T-helper 17 cell (primary cell): ENCODE measurements at places on chromosomes 13 and 19.

GRCh38 chr13:78875792-78876580 is 217.0 kb upstream of the OBI1 start:
- no peak for DNase-seq

GRCh38 chr13:76954538-76954937 is 6.2 kb downstream of the ACOD1 start:
- DNase-seq = no peak

- no peak for DNase-seq
These were observed 3.1 kb downstream of the ADGRE1 start for GRCh38 chr19:6890401-6890913.

- DNase-seq = no peak
These were observed 107.8 kb downstream of the COL4A2 start for GRCh38 chr13:110414931-110415330.

GRCh38 chr19:47012617-47013016 is 7.0 kb upstream of the NPAS1 start:
- DNase-seq = no peak

GRCh38 chr19:7847664-7848063 is 17.6 kb downstream of the EVI5L start:
- DNase-seq = no peak

GRCh38 chr13:43307221-43307920 is 284.0 kb downstream of the DNAJC15 start:
- DNase-seq = no peak

DNA sequence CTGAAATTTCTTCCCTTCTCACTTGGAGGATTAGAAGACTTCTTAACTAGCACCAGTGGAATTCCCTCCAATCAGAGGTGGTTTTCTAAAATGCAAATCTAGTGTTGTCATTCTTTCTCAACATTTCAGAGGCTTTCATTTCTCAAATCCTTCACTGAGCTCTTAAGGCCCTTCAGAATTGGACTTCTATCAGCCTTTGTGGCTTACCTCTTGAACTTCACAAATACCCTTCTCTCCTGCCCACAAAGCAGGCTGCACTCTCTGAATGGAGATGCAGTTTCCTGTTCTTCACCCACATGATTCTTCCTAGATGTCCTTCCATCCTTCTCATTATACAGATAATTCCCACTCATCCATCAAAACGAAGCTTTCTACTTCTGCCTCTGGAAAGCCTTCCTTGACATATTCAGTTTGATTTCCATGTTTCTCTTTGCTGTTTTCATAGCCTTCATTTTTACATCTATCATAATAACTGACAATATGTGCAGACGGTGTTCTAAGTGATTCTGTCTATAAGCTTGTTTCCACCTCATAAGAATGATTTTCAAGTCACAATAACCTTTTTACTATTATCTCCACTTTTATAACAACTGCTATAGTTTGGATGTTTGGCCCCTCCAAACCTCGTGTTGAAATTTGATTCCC is 123.1 kb upstream of the GPR12 start:
- DNase-seq = no peak

GRCh38 chr19:11560404-11561051 is 1.5 kb upstream of the ELOF1 start:
- no peak for DNase-seq

GRCh38 chr19:1069009-1069779 is 2.2 kb downstream of the ARHGAP45 start:
- DNase-seq = peak; percentile 49

GRCh38 chr19:4580021-4580901 is 20.8 kb upstream of the SEMA6B start:
- DNase-seq = no peak

GRCh38 chr13:62678039-62678438 is 1262.4 kb upstream of the PCDH20 start:
- DNase-seq = no peak

DNA sequence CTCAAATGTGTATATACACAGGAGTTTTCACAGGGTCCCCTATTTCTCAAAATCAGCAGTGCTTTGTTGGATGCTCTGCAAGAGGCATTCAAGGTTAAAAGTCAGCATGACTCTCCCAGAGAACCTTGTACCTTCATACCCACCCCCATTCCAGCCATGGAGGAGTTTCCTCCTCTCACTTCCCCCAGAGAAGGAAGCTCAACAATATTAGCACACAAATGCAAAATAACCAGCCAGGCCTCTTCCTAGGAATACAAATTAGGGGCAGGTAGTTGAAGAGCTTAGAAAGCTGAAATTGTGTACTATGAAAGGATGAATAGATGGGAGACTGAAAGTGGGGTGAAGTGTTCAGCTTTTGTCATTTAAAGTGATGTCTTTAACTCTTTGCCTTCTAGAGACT is 43.8 kb downstream of the SPRY2 start:
- DNase-seq = no peak

- DNase-seq = no peak
These were observed 50.4 kb downstream of the GPR12 start for GRCh38 chr13:26710166-26710565.

- DNase-seq = no peak
These were observed 3.5 kb upstream of the ZNF577 start for GRCh38 chr19:51891193-51891747.

DNA sequence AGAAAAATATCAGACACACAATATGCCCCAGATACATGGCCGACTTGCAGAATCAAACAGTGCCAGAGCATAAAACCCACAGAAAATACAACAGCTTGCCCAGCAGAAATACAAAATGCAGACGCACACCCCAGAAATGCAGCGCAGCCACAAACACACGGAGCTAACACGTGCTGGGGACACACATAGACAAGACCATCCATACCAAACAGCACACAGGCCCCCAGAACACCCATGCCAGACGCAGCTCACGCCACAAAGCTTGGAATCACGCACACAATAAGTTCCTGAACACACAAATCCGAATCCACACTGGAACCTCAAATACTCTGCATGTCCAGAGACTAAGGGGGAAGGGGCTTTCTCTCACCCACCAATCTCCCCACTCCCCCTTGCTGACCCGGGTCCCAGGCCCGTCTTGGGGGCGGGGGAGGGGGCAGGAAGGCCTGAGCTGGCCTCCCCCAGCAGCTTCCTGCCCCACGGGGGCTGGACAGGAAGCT is 17.2 kb downstream of the CCDC97 start:
- no peak for DNase-seq

- no peak for DNase-seq
These were observed 52.0 kb upstream of the GTF2F2 start for GRCh38 chr13:45068036-45069001.

GRCh38 chr19:36028313-36029041 is 4.2 kb downstream of the CLIP3 start:
- DNase-seq = no peak

GRCh38 chr19:16259385-16260159 is 61.9 kb downstream of the AP1M1 start:
- DNase-seq = no peak

DNA sequence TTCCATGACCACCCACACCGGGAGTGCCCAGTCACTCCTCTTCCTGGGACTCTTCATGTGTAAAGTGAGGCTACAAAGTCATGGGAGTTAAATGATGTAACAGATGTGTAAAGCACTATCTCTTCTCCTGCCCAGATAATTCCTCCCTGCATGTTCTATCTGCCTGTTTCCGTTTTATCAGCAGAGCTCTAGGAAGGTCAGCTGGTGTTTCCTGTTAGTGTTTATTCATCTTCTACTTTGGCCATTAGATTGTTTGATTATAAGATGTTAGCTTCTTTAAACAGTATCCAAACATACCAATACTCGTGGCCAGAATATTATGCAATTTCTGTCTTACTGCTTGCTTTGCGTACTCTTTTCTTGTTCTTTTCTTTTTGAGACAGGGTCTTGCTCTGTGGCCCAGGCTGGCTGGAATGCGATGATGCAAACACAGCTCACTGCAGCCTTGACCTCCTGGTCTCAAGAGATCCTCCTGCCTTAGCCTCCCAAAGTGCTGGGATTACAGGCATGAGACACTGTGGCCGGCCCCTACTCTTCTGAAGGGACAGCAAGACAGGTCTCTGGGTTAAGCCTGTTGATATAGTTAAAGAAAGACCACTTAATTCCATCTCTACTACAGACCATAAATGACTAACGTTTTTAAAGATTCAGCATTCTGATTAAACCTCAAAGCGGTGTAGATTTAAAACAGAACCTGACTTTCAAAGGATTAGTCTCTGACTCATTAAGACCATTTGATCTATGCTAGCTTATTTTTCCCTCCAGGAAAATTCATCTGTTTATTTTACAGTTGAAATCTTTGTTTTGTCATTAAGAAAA is 97.4 kb upstream of the AKAP11 start:
- no peak for DNase-seq

- no peak for DNase-seq
These were observed 18.8 kb upstream of the GTF3A start for GRCh38 chr13:27405546-27406134.

DNA sequence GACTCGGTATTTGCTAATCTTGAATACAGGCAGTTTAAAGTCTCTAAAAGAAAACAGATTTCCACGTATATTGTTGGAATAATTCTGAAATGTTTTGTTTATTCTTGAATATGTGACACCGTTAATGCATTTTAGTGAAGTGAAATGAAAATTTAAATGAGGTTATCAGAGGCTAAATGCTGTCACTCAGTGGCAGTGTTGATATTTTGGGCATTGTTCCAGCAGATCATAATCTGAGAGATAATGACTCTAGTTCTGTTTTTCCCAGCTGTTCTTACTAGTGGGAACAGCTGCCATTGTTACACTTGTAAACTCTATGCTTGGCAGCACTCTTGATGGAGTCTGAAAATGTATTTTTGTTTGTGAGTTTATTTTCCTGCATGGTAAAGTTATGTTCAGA is 365.6 kb upstream of the SLC10A2 start:
- DNase-seq = no peak

GRCh38 chr13:87894059-87894458 is 222.9 kb downstream of the SLITRK5 start:
- no peak for DNase-seq

DNA sequence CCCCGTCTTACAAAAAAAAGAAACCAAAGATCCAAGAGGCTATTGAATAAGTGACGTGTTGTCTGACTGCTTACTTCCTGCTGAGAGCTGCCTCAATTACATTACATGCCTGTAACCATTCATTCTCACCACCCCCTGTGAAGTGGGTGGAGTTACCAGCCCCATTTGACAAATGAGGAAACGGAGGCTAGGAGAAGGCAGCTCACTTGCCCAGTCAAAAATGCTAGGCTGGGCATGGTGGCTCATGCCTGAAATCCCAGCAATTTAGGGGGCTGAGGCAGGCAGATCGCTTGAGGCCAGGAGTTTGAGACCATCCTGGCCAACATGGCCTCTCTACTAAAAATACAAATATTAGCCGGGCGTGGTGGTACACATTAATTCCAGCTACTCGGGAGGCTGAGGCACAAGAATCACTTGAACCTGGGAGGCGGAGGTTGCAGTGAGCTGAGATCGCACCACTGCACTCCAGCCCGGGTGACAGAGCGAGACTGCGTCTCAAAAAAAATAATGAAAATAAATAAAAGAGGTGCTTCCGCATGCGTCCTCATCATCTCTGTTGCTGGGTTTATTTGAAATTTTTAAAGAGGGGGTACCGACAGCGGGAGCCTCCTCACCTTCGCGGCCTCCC is 499 bp downstream of the LSM7 start:
- DNase-seq = peak; percentile 45

DNA sequence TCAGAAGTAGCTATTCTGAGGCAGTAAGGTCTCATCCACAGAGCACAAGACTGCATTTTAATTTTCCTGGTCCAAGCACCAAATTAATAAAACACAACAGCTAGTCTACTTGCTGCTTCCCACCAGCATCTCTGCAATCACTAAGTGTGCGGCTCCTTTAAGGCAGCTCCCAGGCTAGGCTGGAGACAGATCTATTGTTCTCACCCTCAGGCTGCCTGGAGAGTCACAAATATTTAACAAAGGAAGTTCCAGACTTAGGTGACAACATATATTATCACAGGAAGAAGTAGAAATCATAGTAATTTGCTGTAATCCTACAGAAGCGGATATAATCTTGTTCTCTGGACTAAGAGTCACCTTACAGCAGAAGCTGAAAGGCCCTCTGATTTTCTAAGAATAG is 2.2 kb upstream of the EID2 start:
- no peak for DNase-seq

GRCh38 chr13:40770609-40770933 is 419 bp downstream of the MRPS31 start:
- no peak for DNase-seq

- no peak for DNase-seq
These were observed 29.9 kb downstream of the PBX4 start for GRCh38 chr19:19588546-19588945.

DNA sequence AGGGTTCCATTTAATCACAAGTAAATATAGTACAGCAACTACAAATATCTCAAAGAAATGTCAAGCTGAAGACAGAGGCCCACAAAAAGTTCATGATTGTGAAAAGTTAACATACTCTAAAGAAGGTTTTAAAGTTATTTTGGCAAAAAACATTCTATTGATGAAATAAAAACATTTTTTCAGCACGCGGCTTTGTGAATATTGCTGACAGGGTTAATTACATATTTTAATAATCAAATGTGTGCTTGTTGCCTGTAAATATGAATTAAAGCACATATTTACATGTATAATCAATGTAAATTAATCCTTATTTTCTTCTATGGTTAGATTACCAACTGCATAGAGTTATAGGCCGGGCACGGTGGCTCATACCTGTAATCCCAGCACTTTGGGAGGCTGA is 328.1 kb downstream of the MZT1 start:
- DNase-seq = no peak

GRCh38 chr13:95245071-95245470 is 56.2 kb downstream of the ABCC4 start:
- no peak for DNase-seq

DNA sequence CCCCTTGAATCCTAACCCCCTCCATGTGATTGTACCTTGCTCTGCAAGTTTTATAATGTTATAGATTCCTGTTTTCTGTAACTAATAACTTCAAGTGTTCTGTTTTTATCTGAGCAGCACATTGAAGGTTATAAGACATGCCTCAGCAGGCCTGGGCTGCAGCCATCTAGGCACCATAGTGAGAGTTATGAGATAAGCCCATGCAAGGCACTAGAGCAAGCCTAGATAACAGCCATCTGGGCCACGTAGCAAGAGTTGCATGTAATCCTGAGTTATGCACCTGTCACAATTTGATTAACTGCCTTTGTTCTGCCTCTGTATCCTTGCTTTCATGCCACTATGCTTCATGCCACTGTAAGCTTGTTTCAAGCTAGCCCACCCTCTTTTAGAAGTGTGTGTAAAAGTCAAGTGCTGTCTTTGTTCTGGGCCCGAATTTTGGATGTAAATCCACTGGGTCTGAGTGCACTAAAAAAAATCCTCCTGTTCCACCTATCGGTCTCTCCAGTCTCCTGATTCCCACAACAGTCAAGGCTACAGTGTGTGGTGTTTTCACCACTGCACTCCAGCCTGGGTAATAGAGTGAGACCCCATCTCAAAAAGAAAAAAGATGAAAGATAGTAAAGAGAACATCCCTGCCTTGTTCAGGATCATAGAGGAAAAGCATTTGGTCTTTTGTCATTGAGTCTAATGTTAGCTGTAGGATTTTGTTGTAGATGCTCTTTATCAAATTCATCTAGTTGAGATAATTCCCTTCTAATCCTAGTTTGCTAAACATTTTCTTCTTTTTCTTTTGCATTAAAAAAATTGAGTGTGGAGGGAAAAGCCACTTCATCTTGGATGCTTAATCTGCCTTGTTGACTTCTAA is 16.0 kb upstream of the KBTBD6 start:
- DNase-seq = no peak

- no peak for DNase-seq
These were observed 70.6 kb upstream of the SERP2 start for GRCh38 chr13:44302940-44303575.
